ENCODE measurements at places on chromosomes 7 and 10.
A peak's percentile ranks its signal among the peaks of the same experiment; 100 is the strongest.

DNA sequence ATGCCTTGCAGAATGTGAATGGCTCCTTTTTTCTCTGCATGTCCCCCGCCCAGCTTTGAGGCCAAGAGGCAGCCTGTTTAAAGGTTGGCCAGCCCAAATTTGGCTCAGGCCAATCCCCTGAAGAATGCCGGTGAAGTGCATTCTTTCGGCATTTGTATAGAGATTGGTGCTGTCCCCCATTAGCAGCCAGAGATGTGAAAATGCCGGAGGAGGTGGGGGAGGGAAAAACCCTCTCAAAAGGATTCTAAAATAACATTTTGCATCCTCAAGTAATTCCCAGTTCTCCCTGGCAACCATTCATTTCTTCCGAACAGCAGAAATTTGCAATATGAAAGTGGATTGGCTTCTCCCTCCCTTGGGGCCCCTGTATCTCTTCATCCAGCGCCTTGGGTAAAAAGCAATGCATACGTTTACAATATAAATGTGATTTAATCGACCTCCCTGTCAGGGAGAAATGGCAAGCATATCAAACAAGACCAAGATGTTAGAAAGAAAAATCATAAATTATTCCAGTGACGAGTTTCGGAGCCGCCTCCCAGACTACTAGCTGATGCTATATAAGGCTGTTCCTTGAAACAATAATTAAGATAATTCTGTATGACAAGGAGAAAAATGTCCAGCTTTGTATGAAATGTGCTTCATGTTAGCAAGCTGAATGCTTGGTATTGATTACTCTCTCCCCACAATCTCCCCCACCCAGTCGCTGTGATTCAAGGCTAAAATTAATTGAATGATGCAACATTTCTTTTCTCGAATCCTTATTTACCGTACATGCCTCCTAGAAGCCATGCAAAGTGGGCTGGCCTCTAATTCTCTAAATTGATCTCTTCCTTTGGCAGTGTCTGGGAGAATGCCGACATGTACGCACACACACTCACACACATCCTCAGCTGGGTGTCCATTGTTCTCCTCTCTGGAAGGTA lies 323.7 kb downstream of the RPS24 start:
- DNase-seq: no peak

DNA sequence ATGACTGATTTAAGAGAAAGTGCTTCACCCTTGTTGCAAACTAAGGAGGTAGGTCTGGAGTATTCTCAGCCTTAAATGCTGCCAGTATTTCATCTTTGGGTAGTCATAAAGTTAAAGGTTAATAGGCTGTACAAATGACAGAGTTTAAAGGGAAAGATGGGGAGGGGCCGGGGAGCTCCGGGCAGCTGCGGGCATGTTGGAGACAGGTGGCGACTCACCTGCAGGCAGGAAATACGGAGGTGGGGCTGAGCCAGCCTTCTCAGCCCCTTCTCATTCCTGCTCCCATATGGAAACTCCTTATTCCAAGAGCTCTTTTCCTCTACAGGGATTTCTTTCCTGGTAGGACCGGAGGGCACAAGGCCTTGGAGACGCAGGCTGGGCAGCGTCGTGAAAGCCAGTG lies 31.8 kb upstream of the HMX3 start:
- no peak for DNase-seq

DNA sequence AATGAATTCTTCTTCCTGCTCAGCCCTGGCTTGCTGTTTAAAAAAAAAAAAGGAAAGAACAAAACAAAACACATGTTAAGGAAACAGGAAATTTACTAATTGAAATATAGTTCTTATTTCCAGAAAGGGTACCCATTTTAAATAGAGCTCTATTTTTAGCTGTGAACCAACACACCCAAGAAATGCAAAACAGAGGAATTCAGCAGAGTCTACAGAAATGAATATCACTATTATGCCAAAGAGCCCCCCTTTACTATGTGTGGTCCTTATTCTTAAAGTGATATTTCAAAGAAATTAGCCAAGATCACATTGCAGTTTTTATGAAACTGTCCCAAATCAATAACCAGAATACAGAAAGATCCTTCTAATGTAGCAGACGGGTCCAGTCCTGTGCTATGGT lies 53.7 kb downstream of the CCDC6 start:
- DNase-seq: no peak

- DNase-seq: no peak
Measured at GRCh38 chr7:43553999-43554398, 28.9 kb upstream of the STK17A start.

- DNase-seq: no peak
Measured at GRCh38 chr10:7260912-7261311, 149.9 kb downstream of the SFMBT2 start.

- DNase-seq: no peak
Measured at GRCh38 chr10:74898201-74898976, 72.0 kb downstream of the KAT6B start.

GRCh38 chr10:114544045-114544659 lies 113.9 kb downstream of the ABLIM1 start:
- DNase-seq: no peak

- no peak for DNase-seq
Measured at GRCh38 chr10:31296754-31297153, 22.3 kb upstream of the ZEB1 start.

GRCh38 chr10:61284222-61284890 lies 168.8 kb downstream of the TMEM26 start:
- DNase-seq: peak; percentile 69

DNA sequence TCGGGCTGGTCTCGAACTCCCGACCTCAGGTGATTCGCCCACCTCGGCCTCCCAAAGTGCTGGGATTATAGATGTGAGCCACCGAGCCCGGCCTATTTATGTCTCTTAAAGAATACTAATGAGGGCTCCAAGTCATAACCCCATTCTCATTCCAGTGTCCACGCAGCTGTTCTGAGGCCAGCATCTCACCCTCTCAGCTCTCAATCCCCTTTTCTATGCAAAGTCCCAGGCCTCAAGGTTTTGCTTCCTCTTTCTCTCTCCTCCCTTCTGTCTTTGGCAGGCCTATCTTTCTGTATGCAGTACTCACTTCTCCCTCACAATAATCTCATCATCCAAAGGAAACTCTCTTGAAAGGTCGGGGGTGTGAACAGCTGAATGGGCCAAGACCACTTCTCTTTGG lies 28.0 kb upstream of the VSIR start:
- DNase-seq: no peak

GRCh38 chr10:61860964-61861758 lies 40.3 kb upstream of the ARID5B start:
- no peak for DNase-seq

DNA sequence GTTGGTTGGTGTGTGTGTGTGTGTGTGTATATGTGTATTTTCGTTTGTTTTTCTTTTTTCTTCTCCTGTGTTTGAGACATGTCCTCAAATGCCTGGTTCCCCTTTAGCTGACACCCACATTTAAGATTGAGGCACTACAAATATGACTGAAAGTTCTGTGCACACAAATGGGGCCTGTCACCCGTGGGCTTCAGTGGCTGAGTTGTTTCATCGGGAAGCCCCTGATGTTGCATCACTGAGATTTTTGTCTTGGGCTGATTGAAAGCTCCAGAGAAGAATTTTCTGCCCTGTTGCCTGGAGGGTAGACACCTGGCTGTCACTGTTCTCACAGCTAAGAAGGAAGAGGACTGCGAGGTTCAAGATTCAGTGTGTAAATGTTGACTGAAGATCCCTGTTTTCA lies 283.8 kb upstream of the C7orf33 start:
- no peak for DNase-seq

- DNase-seq: no peak
Measured at GRCh38 chr7:6299774-6300173, 27.4 kb upstream of the CYTH3 start.

- no peak for DNase-seq
Measured at GRCh38 chr7:36684954-36685353, 39.3 kb downstream of the AOAH start.

DNA sequence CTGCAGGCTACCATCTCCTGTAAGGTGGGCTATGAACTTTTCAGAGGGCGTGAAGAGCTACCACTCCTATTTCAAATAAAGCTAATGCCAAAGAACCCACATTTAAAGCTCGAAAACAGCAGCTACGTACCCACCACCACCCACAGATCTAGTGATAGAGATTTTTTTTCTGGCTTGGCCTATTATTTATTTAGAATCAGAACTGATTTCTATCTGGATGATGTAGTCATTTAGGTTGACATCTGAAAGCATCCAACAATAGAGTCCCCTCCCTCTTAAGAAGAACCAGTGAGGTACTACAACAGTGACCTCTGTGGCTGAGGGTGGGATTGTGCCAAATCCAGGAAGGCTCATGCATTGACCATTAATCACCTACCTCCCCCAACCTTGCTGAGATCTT lies 113.8 kb upstream of the ADO start:
- DNase-seq: no peak

DNA sequence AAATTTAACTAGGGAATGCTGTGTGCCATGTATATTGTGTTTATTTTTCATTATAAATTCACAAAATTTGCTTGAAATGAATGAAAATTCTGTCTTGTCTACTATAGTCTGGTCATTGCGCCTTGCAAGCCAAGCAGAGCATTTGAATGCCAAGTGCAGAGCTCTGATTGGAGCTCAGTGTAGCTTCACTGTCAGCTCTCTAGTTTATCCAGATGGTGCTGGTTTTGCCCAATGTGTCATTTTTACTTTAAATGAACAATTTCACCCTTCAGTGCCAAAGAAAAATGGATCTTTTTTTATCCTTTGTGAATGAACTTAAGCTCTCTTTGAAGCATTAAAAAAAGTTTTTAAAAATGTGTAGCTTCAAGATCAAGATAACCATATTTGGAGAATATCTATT lies 225.6 kb upstream of the CACNA2D1 start:
- peak; percentile 10 for DNase-seq

DNA sequence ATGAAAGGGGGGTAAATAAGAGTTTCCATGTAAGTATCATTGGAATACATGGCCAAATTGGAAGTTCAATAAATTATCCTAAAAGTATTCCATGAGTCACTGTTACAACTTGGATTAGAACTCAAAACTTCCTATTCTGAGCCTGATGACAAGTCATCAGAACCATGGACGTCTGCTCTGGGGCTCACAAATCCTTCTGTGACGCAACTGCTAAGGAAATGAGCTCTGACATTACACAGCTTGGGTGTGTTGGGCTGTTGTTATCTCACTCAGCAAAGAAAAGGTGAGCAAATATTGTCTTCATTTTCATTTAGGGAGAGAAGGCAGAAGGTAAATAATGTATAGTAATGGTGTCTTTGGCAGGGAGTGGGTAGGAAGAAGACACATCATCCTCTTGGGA lies 214.8 kb upstream of the ADO start:
- no peak for DNase-seq

- no peak for DNase-seq
Measured at GRCh38 chr7:151351967-151352366, 10.4 kb downstream of the NUB1 start.

DNA sequence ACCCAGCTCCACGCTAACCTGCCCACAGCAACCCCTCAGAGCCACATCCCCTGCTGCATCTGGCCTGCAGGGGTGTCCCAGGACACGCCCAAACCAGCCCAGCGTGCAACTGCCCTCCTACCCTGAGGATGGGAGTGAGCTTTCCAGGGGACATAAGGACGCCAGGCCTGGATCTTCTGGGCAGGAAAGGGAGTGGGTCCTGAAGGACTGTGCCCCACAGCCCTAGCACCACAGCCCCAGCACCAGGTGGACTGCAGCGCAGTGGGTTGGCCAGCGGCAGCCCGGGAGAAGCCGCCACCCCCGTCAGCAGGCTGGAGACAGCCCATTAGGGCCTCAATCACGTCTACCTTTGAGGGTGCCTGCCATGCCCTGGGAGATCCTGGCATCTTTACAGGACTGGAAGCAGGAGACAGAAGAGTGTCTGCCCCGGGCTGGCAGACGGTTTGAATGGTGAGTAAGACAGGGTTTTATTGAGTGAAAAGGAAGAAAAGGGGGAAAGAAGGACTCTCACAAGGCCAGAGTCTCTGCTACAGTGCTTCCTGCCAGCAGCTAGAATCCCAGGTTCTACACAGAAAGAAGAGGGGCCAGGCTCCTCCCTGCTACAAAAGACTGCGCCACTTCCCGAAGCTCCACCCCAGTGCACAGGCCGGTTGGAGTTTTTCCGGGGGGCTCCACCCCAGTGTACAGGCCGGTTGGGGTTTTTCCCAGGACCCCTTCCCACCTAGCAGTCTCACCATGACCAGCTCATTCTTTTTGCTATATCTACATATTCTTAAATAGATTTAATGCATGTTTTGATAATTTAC lies 69.8 kb upstream of the KCTD7 start:
- DNase-seq: peak; percentile 40

DNA sequence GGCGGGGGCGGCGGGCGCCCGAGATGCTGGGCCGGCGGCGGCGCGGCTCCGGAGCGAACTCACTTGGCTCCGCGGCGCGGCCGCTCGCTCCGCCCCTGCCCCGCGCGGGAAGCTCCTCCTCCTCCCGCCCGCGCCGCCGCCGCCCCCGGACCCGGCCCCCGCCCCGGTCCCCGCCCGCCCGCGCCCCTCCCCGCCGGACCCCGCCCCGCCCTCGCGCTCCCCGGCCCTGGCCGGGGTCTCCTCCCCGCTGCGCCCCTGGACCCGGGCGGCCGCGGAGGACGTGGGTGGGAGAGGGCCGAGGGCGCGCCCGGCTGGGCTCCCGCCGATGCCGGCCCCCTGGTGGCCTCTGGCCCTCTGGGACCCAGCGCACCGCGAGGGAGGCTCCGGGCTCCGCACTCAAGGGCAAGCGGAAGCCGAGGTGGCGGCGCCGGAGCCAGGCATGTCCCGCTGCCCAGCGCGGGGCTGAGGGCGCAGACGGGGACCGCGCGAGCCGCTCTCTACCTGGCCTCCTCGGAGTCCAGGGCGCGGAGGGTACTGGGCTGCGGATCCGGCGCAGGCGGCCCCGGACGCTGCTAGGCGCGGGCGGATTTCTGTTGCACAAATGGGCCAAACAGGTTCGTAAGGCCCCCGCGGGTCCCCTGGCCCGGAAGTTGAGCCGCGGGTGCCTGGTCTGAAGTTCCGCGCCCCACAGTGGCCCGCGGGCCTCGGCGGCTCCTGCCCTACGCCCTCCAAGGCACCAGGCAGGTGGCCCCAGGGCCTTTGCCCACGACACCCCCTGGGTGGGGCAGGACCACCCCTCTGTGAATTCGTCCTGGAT lies at the start of gene TCERG1L:
Gene TCERG1L (minus strand): TSS at position 61 of the 817 bp plus-strand sequence. CDS start 86 bp downstream, outside the sequence.
- no peak for DNase-seq

GRCh38 chr7:31935124-31936054 lies 134.8 kb downstream of the PDE1C start:
- DNase-seq: no peak

DNA sequence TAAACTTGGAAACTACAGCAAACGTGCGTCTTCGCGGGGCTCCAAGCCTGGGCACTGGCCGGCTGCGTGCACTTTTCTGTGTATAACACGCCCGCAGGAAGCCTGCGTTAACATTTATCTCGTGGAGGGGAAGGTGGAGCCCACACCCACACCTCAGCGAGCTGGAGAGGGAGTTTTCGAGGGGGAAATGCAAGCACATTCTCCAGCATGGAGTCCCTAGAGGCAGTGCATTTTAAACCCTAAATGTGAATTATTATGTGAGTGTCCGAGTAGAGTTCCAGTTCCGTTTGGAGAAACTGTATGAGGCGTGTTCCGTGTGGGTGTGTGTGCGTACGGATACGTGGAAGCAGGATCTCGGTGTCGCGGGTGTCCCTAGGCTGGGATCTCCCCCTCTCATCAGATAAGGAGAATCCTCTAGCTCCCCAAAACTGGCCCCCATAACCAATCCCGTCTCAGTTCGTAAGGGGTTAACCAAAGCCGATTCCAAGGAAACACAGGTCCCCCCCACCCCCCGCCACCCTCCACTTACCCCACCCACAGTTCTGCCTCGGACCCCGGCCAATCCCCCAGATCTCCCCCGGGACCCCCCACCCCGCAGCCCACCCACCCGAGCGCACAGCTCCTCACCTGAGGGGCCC lies 403 bp downstream of the CDK6 start:
- peak; percentile 12 for DNase-seq

GRCh38 chr10:8049865-8050555 lies 4.5 kb upstream of the GATA3 start:
- no peak for DNase-seq

GRCh38 chr7:112484671-112485167 lies 3.9 kb downstream of the LSMEM1 start:
- DNase-seq: no peak

All from cerebellar cortex (tissue), 1 donor.